Stimulated activated CD8-positive, alpha-beta memory T cell treated with anti-CD3 and anti-CD28 coated beads, Interleukin-7, amount 100 ng/mL, for 24 hours (primary cell): ENCODE measurements at places on chromosomes 16 and 17.

GRCh38 chr16:77913738-77914253, 108.6 kb upstream of the CLEC3A start:
- no peak for DNase-seq

DNA sequence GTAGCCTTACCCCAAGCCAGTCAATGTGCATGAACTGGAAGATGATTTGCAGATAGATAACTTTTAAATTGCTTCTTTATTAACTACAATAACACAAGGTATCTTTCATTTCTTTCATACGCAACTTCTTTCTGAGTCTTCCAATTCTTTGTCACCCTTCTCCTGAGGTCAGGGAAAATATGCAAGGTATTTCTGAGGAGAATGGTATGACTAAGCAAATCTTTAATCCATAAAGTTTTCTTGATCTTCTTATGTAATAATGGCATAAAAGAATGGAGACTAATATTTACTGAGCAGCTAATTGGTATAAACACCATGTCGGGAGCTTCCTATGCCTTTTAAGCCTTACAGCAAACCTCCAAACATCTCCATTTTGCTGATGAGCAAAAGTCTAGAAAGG, 438.9 kb downstream of the KCNJ2 start:
- DNase-seq: no peak

- DNase-seq: no peak
Observed at GRCh38 chr17:42760652-42761581, at the start of gene RAMP2. TSS of gene RAMP2 (plus strand) at chr17:42761227. CDS start at chr17:42761262, 35 bp downstream.

DNA sequence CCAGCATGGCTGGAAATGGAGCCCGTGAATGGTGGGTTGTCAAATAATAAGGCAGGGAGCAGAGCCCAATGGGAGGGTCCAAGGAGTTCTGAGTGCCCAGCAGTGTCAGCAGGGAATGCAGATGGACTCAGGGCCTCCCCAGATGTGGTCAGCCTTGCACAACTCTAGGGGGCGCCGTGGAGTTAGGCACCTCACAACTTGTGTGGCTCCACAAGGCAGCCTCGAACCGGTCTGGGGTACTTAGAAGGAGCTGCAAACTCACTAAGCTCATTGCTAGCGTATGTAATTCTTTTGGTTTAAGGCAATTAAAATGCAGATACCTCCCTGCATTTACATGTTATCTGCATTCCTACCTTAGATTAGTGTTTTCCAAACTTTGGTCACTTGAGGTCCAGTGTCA, 18.1 kb downstream of the IRF8 start:
- no peak for DNase-seq

GRCh38 chr17:64212122-64212521, 50.9 kb downstream of the TEX2 start:
- no peak for DNase-seq

DNA sequence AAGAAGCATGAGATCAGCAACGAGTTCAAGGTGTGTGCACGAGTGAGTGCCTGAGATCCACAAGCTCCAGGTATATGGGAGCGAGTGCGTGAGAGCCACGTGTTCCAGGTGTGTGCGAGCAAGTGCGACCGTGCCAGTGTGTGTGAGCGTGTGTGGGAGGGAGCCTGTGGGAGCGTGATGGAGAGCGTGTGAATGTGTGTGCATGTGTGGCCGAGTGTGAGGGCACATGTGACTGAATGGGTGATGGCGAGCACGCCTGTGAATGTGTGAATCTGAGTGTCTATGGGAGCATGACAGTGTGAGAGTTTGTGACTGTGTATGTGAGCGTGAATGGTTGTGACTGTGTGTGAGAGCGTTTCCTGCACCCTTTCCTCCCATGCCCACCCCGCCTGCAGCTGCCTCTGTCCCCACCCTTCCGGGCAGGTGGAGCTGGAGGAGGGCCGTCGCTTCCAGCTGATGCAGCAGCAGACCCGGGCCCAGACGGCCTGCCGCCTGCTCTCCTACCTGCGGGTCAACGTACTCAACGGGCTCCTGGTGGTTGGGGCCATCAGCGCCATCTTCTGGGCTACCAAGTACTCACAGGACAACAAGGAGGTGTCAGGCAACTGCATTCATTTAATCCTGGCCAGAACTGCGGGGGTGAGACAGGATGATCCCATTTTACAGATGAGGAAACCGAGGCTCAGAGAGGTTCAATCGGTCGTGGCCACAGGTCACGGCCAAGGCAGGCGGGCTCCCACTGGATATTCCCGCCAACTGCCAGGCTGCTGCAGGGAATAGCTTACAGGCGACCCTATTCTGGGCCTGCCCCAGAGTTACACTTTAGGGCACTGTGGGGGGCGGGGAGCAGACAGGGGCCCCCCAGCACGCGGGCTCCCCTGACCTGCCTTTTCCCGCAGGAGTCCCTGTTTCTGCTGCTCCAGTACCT, 3.7 kb downstream of the TMC8 start:
- no peak for DNase-seq

DNA sequence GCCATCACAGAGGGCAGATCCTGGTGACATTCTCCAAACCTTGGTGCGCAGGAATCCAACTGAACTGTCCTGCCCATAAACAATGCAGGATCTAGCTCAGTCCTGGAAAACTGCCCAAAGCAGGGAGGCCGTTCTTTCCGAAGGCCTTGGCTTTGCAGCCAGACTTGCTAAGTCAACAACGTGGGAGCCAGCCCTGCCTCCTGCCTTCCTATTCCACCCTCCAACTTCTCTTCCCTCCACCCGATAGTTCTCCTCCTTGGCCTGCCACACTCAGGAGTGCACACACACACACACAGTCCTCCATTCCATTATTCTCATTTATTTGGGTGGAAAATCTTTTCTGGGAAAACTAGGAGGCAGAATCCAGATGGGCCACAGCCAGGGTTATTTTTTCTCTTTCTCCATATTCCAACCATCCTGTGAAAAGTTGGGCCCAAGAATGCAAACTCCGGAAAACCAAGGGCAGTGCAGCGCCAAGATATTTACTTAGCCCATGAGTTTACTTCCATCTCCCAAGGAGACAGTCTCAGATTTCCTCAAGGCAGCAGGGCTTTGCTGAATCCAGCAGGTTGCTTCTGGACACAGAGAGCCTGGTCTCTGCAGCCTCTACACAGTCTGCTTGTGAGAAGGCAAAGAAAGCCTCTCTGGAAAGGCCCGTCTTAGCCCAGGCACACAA, 15.8 kb downstream of the COPRS start:
- DNase-seq: no peak

DNA sequence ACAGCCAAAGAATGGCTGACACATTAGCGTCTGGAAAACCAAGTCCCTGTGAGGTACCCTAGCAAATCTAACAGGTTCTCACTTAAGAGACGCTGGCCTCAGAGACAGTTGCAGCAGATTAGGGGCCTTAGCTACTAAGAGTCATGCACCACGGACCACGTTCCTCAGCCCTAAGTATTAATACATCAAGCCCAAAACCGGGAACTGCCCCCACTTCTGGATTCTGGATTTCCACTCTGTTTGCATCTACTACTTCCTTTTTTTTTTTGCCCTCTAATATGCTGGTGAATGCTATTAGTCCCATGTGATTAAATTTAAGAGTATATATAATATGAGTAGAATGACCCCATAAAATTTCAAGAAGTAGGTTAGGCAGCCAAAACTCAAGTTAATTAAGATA, 775 bp upstream of the TERB1 start:
- no peak for DNase-seq

GRCh38 chr16:10941127-10941933, 938 bp downstream of the DEXI start:
- no peak for DNase-seq

DNA sequence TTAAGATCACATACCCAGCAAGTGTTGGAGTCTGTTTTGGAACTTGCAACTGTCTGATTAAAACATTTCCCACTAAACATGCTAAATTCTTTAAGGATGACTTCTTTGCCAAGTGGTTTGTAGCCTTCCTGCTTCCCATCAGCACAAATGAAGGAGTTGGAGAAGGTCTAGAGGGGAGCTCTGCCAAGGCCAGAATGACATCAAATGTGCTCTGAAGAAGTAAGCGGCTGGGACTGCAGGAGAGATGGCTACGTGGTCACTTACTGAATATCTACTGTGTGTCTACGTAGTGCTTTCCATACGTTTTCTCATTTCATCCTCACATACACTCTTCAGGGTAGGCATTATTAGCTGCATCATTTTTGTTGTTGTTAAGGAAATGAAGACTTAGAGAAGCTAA, 135.7 kb upstream of the NLRP1 start:
- no peak for DNase-seq

- DNase-seq: no peak
Observed at GRCh38 chr16:51756447-51757123, 605.5 kb upstream of the SALL1 start.

DNA sequence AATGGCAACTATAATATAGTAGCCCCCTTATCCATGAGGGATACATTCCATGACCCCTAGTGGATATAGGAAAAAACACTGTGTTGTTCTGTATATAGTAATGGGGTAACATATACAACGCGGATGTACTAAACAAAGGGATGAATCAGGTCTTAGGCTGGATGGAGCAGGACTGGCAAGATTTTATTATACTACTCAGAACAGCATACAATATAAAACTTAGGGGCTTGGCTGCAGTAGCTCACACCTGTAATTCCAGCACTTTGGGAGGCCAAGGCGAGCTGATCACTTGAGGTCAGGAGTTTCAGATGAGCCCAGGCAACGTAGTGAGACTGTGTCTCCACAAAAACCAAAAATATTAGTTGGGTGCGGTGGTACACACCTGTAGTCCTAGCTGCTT, 26.8 kb downstream of the VMP1 start:
- no peak for DNase-seq

DNA sequence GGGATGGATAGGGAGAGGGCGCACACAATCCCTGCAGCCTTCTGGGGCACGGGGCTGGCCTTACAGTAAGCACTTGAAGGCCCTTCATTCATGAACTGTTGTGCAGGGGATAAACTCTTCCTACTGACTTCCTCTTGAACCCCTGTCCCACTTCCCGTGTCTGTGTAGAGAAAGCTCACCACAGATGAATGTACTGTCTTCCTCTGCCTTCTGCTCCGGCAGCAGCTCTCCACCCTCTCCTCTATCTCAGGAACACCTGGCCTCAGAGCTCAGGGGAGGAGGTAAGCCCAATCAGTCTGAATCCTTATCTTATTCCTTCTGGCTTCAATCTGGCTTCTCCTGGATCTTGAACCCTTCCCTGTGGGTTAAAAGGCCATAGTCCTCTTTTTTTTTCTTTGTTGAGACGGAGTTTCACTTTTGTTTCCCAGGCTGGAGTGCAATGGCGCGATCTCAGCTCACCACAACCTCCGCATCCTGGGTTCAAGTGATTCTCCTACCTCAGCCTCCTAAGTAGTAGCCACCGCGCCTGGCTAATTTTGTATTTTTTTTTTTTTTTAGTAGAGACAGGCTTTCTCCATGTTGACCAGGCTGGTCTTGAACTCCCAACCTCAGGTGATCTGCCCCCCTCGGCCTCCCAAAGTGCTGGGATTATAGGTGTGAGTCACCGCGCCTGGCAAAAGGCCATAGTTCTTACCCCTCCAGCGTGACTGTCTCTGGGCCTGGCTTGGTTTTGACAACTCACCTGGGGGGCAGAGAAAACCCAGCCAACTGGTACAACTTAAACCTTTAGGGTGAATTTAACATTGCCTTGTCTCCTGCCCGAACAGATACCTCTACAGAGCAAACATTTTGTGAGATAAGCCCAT, 7.2 kb upstream of the SLC52A1 start:
- no peak for DNase-seq

GRCh38 chr16:4314532-4315185, 1.2 kb upstream of the GLIS2 start:
- no peak for DNase-seq

GRCh38 chr17:64392300-64392699, 1.6 kb upstream of the PECAM1 start:
- no peak for DNase-seq

- no peak for DNase-seq
Observed at GRCh38 chr17:42883802-42884558, 16.6 kb upstream of the G6PC1 start.

DNA sequence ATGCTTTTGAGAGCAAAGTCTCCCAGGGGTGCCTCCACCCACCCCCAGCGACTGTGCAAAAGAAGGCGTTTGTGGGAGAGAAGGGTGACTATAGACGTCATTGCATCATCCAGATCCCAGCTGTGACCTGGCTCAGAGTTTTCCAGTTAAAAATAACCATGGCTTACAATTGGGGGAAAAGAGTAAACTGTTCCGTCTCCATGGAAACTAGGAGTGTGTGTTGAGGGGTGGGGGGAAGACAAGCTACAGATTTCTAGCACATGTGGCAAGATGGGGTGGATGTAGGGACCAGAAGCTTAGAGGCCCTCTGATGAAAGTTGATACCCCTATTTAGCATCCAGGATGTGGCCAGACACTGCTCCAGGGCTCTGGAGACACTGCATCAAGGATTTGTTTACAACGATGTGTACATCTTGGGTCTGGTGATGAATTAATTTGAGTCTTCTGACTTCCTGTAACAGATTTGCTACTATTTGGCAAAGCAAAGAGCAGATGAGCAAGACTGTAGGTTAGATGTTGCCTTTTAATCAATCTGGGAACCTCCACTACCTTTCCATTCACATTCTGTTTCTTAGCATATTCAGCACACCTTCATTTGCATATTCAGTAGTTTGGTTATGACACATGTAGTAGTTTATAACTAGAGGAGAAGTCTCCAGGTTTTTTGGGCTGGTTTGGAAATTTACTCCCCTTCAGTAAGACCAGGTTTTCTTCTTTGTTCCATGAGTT, 6.2 kb upstream of the DUSP14 start:
- no peak for DNase-seq

DNA sequence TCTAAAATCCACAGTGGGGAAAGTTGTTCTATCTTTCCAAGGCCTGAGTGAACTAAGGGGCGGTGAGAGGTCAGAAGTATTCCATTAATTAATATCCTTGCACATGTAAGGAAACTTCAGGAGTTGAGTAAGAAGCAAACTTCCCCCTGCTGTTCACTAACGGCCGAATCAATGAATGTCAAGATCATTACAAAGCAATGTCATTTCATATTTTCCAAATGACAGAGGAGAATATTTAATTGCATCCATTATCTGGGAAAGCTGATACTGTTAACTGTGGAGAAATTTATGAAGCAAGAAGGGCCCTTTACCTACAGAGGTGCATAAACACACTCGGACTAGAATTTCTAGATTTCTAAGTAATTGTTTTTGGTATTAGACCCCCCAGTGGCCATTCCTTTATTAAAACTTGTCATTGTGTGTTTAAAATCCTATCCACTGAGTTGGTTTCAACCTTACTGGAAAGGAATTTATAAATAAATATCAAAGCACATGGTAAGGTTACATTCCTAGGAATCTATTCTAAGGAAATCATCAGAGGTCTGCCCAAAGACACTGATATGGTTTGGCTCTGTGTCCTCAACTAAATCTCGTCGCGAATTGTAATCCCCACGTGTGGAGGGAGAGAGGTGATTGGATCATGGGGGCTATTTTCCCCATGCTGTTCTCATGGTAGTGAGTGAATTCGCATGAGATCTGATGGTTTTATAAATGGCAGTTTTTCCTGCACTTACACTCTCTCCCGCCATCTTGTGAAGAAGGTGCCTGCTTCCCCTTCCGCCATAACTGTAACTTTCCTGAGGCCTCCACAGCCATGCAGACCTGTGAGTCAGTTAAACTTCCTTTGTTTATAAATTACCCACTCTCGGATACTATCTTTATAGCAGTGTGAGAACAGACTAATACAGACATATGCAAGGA, 20.4 kb upstream of the SMURF2 start:
- DNase-seq: no peak
